ENCODE measurements at places on chromosomes 16 and 17.

- DNase-seq = peak; percentile 78
Measured at GRCh38 chr17:78716814-78717393, 65.2 kb downstream of the CYTH1 start.

- DNase-seq = no peak
Measured at GRCh38 chr17:57876866-57877237, 27.0 kb upstream of the MRPS23 start.

- no peak for DNase-seq
Measured at GRCh38 chr17:18258356-18259038, at the start of gene FLII. FLII (minus strand) TSS chr17:18258738; CDS start chr17:18258690, 48 bp downstream.

- DNase-seq = no peak
Measured at GRCh38 chr17:5758651-5759050, 174.3 kb upstream of the NLRP1 start.

DNA sequence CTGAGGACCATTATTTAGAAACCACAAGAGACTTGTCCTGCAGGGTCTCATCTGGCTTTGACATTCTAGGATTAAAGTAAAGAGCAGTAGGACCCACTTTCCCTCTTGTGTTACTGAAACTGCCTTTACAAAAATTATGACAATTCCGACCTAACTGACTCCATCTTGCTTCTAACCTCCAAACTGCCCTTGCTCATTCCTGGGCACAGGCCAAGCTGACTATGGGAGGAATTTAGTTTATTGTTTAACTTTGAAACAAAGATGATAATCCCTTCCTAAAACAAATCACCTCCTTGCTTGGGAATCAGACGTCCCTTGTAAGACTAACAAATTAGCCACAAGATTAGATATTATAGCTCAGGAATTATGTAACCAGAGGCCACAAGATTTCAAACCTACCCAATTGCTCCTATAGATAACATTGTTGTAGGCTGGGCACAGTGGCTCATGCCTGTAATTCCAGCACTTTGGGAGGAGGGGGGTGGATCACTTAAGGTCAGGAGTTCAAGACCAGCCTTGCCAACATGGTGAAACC is 87.0 kb upstream of the FBXO47 start:
- no peak for DNase-seq

DNA sequence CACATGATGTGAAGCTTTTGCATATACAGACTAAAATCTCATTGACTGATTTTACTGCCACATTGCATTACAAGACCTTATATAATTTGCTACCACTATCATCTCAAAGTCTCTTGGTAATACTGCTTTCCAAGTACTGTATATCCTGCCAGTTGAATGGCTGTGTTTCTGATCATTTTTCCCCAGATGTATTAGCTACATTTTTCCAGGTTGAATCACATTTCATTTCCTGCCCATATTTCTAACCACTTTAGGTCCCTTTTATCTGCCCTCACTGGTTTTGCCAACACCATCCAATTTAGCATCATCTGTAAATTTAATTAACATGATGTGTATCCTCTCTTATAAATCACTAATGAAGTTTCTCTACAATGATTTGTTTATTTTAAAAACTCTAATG is 365.7 kb upstream of the PMFBP1 start:
- no peak for DNase-seq

DNA sequence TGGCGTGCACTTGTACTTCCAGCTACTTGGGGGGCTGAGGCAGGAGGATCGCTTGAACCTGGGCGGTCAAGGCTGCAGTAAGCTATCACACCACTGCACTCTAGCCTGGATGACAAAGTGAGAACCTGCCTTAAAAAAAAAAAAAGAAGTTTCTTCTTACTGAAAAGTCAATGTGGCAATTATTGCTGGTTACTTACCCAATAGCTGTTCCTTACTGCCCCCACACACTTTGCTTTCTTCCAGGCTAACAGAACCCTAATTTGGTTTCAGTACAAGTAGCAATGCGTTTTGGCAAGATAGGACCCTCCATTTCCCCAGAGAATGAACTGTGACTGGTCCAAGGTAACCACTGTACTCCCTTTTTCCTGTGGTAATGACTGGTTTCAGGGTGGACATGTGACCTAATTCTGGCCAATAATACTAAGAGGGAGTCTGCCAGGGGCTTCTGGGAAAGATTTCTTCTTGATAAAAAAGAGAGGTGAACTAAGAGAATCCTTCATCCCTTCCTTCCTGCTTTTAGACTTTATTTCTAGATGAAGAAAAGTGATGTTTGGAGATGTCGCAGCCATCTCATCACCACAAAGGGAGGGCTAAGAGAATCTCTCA is 58.8 kb upstream of the MSI2 start:
- DNase-seq = no peak

GRCh38 chr16:20911361-20911760 is 10.8 kb downstream of the LYRM1 start:
- no peak for DNase-seq

DNA sequence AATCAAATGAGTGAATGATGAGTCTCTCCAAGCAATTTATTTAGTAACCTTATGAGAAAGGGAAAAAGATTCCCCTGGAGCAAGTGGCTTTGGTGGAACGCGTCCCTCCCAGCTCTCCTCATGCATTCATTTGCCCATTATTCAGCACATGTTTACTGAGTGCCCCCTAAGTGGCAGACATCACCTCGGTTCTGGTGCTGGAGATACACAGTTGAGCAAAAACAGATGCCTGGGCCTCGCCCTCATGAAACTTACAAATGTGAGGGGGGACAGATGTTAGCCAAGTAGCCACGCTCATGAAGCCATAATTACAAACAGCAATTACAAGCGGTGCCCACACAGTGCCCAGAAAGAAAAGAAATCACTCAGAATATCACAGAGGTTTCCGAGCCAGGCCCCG is 45.1 kb upstream of the CIBAR2 start:
- no peak for DNase-seq

DNA sequence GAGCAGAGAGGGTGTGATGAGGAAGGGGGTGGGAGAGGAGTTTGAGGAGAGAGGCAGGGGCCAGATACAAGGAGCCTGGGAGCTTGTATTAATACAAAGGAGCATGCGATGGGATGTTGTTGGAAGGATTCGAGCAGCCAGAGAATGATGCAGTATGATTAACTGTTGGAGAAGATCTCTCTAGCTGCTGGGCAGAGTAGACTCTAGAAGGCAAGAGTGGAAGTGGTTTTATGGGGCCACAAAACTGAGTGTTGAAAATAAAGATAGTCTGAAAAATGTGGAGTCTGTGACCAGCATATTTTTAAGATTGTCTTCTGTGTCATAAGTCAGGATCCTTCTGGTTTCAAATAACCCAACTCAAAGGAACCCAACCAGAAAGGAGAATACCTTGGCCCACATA is 98.3 kb downstream of the MSI2 start:
- DNase-seq = no peak
